ENCODE measurements at places on chromosomes 11 and 22.

- no peak for DNase-seq
Measured at GRCh38 chr11:2386591-2386990, 9.5 kb downstream of the CD81 start.

DNA sequence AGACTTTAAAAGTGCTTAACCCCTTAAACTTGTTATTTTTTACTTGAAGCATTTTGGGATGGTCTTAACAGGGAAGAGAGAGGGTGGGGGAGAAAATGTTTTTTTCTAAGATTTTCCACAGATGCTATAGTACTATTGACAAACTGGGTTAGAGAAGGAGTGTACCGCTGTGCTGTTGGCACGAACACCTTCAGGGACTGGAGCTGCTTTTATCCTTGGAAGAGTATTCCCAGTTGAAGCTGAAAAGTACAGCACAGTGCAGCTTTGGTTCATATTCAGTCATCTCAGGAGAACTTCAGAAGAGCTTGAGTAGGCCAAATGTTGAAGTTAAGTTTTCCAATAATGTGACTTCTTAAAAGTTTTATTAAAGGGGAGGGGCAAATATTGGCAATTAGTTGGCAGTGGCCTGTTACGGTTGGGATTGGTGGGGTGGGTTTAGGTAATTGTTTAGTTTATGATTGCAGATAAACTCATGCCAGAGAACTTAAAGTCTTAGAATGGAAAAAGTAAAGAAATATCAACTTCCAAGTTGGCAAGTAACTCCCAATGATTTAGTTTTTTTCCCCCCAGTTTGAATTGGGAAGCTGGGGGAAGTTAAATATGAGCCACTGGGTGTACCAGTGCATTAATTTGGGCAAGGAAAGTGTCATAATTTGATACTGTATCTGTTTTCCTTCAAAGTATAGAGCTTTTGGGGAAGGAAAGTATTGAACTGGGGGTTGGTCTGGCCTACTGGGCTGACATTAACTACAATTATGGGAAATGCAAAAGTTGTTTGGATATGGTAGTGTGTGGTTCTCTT, 2.8 kb downstream of the MALAT1 start:
- DNase-seq, result no peak

DNA sequence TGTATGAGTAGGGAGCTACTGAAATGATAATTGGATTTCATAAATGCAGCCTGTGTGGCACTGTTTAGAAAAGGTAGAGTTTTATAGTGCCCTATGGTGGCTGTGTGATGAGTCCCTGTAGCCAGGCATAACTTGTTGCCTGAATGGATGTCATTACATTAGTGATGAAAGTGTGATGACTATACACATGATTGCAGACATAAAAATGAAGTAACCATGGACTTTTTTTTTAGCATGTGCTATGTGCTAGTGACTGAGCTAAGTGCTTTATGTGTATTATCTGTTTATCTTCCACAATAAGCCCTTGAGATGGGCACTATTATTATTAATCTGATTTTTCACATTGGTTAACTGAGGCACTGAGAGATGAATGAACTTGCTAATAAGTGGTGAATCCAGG, 13.5 kb upstream of the GRAMD1B start:
- no peak for DNase-seq

GRCh38 chr11:68107689-68108088, 13.5 kb downstream of the CHKA start:
- DNase-seq, result no peak

DNA sequence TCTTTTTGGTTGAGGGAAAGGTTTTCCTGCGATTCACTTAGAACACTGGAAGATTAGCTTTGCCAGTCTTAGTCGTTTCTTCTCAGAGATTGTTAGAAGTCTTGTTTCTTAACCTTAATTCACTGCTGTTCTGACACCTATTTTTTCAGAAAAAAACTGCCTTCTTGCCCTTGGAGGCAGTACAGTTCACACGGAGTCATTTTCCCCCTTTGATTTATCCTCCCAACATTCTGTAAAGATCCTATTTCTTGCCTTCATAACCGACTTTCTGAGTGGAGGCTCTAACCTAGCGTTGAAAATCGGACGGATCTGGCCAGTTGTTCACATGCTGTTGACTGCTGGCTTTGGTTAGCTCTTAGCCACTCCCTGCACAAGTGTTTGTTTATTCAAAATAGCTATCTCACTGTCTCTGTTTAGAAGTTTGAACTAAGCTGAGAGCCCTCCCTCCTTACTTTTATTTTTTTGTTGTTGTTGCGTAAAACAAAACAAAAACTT, 737 bp downstream of the BCL2L13 start:
- DNase-seq, result no peak

GRCh38 chr11:100740440-100740839, 53.4 kb downstream of the ARHGAP42 start:
- DNase-seq, result no peak

GRCh38 chr22:42356533-42356932, 75.7 kb downstream of the NFAM1 start:
- no peak for DNase-seq

DNA sequence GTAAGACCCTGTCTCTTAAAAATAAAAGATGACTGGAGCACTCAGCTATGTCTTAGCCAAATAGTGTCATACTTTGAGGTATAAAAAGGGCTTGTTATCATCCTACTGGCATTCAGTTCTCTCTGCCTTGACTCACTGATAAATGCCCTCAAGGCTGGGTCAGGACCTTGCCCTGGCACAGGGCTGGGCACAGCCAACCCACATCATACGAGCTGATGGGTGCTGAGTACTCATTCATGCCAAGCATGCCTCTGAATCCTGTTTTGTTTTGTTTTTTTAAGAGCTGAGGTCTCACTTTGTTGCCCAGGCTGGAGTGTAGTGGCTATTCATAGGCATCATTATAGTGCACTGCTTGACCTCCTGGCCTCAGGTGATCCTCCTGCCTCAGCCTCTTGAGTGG, 1.9 kb downstream of the SMTNL1 start:
- no peak for DNase-seq

DNA sequence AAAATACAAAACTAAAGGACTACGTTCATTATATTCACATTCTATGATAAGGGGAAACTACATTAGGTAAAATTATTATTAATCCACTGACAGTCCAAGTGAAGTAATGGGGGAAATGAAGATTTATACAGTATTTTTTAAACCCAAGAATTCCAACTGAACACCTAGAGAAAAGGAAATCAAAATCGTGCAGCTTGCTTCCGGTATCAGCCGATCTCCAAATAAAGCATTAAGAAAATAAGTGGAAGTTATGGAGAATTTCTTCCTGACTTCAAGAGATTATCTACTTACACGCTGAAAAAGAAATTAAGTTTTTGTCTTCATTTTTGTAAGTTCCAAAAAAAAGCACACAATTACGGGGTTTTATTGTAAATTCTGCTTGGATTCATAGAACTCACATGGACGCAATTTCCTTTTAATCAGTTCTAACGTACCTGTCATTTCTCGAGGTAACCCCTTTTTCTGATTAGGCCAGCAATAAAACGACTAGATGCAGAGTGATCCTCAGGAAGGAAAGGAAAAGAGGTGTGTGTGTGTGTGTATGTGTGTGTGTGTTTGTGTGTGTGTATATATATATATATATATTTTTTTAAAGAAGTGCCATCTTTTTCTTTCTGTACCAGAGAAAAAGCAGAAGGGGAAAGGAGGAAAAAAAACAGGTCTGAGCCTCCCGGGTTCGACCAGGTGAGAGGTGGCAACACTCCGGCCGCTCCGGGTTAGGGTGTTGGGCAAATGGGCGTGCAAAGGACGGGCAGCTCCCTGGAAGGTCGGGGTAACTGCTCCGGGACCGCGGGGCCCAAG, 1.1 kb downstream of the ZBTB44 start:
- DNase-seq, result no peak

DNA sequence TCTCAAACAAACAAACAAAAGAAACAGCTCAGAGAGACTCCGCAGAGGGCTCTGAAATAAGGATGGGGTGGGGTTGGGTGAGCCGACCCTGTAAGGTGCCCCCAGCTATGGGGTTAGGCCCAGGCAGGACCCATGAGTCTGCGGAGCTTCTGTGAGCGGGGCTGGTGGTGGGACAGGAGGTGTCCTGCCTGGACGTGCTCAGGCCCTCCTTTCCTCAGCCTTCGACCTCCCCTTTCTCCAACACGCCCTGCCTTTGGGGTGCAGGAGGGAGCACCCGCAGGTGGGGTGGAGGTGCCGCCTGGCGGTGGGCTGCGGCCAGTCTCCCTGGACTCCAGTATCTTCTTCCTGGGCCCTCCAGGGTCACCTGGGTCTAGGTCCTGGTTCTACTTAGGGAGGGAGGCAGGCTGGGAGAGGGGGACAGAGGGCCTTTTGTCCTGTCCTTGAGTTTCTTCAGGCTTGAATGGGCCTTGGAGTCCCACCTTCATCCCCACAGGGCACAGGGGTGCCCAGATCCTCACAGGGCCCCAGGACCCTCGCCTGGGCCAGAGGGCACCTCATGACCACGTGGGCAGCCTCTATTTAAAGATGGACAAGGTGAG, 12.3 kb downstream of the PRR33 start:
- DNase-seq, result no peak

DNA sequence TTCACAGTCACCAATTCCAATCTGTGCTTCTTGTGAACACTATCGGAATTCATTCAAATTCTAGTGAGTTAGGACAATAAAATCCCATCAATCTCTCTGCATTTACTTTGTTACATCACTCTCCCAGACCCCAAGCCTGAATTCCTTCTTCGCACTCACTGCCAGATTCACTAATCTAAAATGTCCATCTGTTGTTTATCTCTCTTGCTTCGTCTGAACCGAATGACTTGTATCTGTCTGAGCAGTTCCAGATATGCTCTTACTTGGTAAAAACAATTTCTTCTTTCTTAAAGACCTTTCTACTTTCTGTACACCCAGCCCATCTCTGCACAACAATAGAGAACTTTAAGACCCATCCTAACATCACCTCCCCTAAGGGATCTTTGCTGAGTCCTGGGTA, 7.0 kb downstream of the MMP10 start:
- no peak for DNase-seq

- DNase-seq, result no peak
Measured at GRCh38 chr11:7971846-7972245, 6.6 kb upstream of the NLRP10 start.

GRCh38 chr11:47376525-47377371, 1.6 kb downstream of the SPI1 start:
- DNase-seq, result no peak

Data from anterior cingulate cortex (tissue), 58 donors.